ENCODE measurements at places on chromosomes 1 and 21. TPM values are rescaled to one million over a fixed set of nuclear protein-coding genes. Genes with fewer than 3 reads are reported as not detected.

CHI3L1 gene
- 3.1 TPM for total RNA-seq

DMRTA2 gene
- 14.2 TPM for total RNA-seq

CELA2B gene
- not detected for total RNA-seq

ST6GALNAC5 gene
- total RNA-seq, result 10.3 TPM

LCE3D gene
- total RNA-seq, result 35.9 TPM

ALX3 gene
- total RNA-seq, result not detected

LRRC53 gene
- not detected for total RNA-seq

PTPN22 gene
- total RNA-seq, result 0.57 TPM

TACSTD2 gene
- 178 TPM for total RNA-seq

LCE1F gene
- not detected for total RNA-seq

GFI1 gene
- total RNA-seq, result under 0.01 TPM

IFI6 gene
- total RNA-seq, result 9.3 TPM

CAPZA1 gene
- total RNA-seq, result 253 TPM

CHODL gene
- under 0.01 TPM for total RNA-seq

PLD5 gene
- total RNA-seq, result 1.0 TPM

NIBAN1 gene
- total RNA-seq, result 138 TPM

GCSAML gene
- total RNA-seq, result under 0.01 TPM

LEFTY1 gene
- not detected for total RNA-seq

TRIM58 gene
- under 0.01 TPM for total RNA-seq

KCNE2 gene
- not detected for total RNA-seq

C1QTNF12 gene
- total RNA-seq, result 1.4 TPM

RGL1 gene
- total RNA-seq, result 0.68 TPM

All from nasal cavity respiratory epithelium epithelial cell of viscerocranial mucosa (primary cell).